Activated CD4-positive, alpha-beta T cell treated with anti-CD3 and anti-CD28 coated beads, Interleukin-10, Interleukin-2, amounts not matched to agents 100 ng/mL and 50 ng/mL, durations not matched to agents 16 hours and 8 hours (primary cell): ENCODE measurements at places on chromosomes 16 and 17.
A peak's percentile ranks its signal among the peaks of the same experiment; 100 is the strongest.

DNA sequence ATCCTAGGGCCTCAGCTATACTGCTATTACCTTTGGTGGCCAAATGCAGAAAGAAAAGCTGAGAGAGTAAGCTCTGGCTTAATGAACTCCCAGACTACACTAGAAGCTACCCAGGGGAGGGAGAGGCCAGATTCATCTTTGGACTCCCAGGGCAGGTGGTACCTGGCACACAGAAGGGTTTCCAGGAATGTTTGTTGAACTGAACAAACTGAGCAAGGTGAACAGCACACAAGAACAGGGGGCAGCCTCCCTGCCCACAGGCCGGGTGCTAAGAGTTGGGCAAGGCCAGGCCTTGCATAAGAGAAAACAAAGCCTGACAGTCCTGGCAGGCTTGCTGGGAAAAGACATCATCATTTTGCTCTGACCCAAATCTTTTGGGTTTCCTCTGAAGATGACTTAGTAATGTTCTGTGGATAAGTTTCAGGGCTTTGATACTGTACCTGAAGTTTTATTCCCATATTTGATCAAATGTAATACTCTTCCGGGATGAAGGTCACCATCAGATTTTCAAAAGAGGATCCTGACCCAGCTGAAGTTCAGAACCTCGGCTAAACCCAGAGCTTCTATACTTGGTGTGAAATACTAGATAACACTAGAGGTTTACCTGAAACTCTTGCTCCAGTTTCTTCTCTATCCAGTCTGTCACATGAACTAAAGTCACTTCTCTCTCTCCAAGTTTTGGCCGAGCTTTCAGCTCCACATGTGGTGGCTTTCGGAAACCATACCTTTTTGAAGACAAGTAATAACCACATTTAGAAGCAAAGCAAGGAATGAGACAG lies 20.5 kb upstream of the ERN1 start:
- DNase-seq = no peak

DNA sequence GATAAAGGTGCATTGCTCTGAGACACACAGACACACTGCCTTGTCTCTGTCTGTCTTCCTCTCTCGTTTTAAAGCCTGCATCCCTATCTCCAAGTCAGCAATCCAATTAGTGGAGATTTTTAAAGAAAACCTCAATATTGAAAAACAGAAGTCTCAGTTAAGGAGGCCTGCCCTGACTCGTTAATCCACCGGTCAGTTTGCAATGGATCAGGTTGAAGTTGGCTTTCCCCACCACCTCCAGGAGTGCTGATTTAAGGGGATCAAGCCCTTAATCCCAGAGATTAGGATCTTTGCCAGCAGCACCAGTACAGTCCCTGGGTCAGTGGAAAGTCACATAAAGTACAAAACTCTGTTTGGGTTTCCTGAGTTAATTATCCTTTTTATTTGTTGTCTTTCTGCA lies 271.1 kb upstream of the ASIC2 start:
- no peak for DNase-seq

GRCh38 chr17:58059141-58059540 lies 24.1 kb upstream of the DYNLL2 start:
- DNase-seq = no peak

GRCh38 chr16:88570691-88571092 lies 489 bp downstream of the ZC3H18 start:
- DNase-seq = peak; percentile 55

- no peak for DNase-seq
These were observed 27.5 kb upstream of the KRT17 start for GRCh38 chr17:41651625-41652460.

- DNase-seq = peak; percentile 34
These were observed 1.5 kb downstream of the TRIM25 start for GRCh38 chr17:56912105-56912999.

DNA sequence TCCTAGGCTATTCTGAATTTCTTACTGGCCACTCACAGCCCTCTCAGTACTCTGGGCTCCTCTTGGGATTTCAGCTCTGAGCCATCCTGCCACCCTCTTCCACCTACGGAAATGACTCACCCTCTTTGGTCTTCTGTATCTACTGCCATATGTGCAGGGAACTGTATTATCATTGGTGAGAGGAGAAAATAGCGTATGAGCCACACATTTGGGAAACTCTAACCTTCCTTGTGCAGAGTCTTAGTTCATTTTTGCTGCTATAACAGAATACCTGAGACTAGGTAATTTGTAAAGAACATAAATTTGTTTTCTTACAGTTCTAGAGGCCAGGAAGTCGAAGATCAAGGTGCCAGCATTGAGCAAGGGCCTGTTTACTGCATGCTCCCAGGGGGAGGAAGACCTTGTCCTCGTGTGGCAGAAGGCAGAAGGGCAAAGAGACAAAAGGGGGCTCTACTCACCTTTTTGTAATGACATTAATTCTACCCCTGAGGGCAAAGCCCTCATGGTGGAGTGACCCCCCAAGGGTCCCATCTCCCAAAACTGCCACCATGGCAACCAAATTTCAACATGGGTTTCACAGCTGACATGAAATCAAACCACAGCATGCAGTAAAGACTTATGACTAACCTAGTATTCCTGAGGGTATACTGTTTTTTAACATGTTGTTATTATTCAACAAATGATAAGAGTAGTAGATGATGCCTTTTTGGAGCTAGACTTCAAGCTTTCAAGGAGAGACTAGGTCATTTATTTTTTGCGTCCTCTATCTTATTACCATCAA lies 191.8 kb downstream of the PRKCA start:
- DNase-seq = peak; percentile 48

GRCh38 chr16:77183137-77183536 lies 7.9 kb upstream of the MON1B start:
- DNase-seq = no peak

DNA sequence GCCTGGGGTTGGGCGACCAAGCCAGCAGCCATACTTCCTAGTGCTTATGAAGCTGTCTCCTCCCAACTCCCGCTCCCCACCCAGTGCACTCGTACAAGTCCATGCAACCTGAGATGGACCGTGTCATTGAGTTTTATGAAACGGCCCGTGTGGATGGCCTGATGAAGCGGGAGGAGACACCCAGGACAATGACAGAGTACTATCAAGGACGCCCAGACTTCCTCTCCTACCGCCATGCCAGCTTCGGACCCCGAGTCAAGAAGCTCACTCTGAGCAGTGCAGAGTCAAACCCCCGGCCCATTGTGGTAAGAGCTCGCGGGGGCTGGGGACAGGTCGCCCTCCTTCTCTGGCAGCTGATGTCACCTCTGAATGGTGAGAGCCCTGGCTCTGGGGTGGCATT lies 11.0 kb upstream of the KATNB1 start:
- DNase-seq = no peak

GRCh38 chr16:23843143-23843542 lies 7.4 kb downstream of the PRKCB start:
- DNase-seq = no peak

DNA sequence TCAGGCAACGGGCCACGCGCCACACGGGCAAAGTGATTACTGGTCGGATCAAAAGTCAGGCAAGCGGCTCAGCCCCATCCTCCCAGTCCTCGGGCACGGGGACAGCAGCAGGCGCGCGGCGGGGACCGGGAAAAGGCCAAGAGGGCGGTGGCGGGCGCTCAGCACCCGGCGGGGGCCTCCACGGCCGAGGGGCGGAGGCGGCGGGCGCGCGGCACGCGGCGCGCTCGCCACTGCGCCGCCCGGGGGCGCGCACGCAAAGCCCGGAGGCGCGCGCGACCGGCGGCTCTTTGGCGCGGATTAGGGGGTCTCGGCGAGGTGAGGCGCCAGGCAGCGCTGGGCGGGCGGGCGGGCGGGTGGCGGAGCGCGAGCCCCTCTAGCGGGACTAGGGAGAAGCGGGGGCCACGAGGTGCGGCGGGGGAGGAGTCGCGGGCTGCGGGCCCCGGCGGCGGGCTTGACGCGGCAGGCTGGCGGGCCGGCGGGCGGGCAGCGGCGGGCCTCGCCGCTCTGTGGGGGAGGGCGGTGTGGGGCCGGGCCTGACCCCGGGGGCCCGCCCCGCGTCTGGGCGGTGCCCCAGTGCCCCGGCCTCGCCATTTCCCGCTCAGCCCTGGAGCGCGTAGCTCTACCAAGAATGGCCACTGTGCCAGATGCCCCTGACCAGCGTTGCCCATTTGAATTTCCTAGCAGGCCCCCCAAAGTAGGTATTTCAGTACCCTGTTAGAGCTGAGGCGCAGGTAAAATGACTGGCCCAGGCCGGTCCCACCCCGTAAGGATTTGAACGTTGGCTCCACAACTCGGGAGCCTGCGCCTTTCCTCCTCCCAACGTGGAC lies at the start of the genes ACACA and TADA2A:
ACACA (minus strand) TSS at position 202 of the 827 bp plus-strand sequence. CDS start 537 bp downstream, outside the sequence.
TADA2A (plus strand) TSS at position 252 of the 827 bp plus-strand sequence. CDS start 4,480 bp downstream, outside the sequence.
- DNase-seq = peak; percentile 91

- no peak for DNase-seq
These were observed 73.9 kb downstream of the RPH3AL start for GRCh38 chr17:278676-279059.

DNA sequence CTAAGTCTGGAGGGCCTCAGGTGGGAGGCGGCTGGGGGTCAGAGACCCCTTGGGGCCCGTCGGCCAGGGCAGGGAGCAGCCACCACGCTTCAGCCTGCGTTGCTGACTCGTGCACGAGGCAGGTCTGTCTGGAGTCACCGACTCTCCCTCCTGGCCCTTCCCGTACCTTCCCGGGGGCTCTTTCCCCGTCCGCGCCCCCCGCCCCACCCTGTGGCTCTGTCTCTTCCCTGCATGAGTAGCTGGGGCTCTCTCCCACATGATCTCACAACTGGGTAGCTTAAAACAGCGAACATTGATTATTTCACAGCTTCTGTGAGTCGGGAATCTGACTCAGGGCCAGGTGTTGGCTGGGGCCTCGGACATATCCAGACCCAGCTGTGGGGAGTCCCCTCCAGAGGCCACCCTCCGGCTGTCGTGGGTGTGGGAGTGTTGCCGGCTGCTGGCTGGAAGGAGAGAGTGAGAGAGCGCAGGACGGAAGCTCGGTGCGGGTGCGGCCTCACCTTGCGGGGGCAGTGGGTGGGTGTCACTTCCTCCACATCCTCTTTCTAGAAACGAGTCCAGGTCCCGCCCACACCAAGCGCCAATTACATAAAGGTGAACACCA lies 17.3 kb downstream of the BAHCC1 start:
- peak; percentile 31 for DNase-seq

GRCh38 chr16:30561089-30561816 lies 3.1 kb upstream of the ZNF764 start:
- peak; percentile 34 for DNase-seq
